Spinal cord (tissue), 10 donors: ENCODE measurements at places on chromosomes 12 and 14. TPM values are rescaled to one million over a fixed set of nuclear protein-coding genes. Genes with fewer than 3 reads are reported as not detected.

DNA sequence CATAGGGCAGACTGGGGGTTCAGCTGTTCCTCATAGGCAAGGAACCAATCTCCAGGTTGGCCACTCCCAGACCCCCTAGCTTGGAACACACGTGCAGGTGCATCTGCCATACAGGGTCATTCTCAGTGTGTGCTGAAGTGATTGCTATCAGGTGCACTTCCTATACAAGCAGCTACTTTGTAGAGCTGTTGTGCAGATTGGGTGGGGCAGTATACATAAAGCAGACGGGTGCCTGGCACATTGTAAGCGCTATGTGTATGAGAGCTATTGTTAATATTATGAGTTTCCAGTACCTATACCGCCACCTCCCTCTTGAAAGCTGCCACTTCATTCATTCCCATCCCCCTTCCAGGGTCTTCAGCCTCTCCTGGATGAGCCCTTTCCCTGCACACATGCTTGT is 17.3 kb downstream of the IRF2BPL start:
- no peaks in the 10 kb centered on the region for H3K27me3 ChIP-seq
- H3K36me3 ChIP-seq = no peaks in the 10 kb centered on the region
- H3K4me1 ChIP-seq = peaks cover 48% of the 10 kb centered on the region
- no peak overlapping the region for H3K27ac ChIP-seq

DNA sequence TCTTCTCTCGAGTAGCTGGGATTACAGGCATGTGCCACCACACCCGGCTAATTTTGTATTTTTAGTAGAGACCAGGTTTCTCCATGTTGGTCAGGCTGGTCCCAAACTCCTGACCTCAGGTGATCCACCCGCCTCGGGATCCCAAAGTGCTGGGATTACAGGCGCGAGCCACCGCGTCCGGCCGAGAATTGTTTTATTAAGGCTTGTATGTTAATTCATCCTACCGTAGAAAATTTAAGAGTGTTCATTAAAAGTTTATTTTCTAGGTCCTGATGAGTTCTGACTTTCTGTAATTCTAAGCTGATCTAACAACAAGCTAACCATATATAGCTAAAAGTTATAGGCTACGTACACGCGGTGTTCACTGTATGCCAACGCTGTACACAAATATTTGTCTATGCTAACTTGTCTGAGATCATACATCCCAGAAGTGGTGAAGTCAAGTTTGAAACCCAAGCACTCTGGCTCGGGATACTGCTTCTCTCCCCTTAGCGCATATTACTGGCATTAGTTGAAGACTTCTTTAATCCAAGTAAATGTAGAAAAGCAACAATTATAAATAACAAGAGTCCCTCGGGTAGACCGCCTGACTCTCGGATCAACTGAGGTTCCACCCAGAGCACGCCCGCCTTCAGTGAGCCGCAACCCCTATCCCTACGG is 570 bp upstream of the MRPS35 start:
- H3K27me3 ChIP-seq = no peaks in the 10 kb centered on the region
- peaks cover 9% of the 10 kb centered on the region for H3K4me1 ChIP-seq
- H3K4me3 ChIP-seq = peak overlapping the region; percentile 98
- no peak for DNase-seq

Gene TSPAN9
- 28.3 TPM for total RNA-seq

DNA sequence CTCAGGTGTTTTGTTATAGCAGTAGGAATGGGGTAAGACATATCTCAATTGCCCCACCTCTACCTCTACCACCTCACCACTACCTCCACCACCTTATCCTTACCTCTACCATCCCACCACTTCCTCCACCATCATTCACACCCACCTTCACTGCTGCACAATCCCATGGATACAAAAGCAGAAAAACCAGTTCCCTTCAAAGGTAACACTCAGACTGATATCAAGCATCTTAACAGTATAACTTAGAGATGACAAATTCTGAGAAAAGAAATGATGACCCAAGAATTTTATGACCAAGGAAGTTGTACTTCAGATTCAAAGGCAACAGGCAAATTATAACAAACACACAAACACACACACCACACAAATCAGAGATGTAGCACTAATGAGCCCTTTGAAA is 189.4 kb downstream of the NUAK1 start:
- H3K27me3 ChIP-seq = no peaks in the 10 kb centered on the region
- H3K27ac ChIP-seq = no peak overlapping the region
- H3K36me3 ChIP-seq = no peaks in the 10 kb centered on the region
- H3K4me3 ChIP-seq = no peak overlapping the region
- DNase-seq = no peak

Gene OTX2
- not detected for total RNA-seq

- no peak overlapping the region for H3K4me3 ChIP-seq
- H3K4me1 ChIP-seq = no peaks in the 10 kb centered on the region
- no peaks in the 10 kb centered on the region for H3K27me3 ChIP-seq
- H3K27ac ChIP-seq = no peak overlapping the region
- peak; percentile 88 for DNase-seq
Measured at GRCh38 chr12:13941258-13942249, 39.8 kb downstream of the GRIN2B start.

DNA sequence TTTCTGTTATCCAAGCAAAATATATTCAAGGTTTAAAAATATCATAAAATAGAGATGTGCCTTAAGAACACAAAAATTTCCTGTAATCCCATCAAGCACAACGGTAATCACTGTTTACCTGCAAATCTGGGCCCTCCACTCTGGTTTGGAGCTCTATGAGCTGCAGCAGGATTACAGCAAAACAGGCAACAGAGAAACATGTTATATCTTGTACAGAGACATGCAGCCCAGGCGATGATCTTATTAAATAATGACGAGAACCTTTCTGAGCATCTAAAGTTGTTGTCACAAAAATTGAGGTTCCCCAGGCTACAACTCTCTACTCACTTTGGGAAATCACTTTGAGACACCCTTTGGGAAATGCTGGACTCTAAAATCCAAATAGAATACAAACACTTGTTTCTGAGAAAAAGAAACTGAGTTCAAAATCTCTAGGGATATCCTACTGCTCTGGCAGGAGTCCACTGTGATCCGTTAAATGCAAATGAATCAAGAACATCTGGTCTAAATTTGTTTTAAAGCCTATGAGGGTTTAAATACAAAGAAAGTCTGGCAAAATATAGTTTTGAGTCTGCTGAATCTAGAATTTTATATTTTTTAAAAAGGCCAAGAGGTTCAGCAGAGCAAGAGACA is 36.3 kb downstream of the STON2 start:
- H3K27me3 ChIP-seq = no peaks in the 10 kb centered on the region
- no peak for DNase-seq
- peak overlapping the region; percentile 42 for H3K27ac ChIP-seq
- H3K36me3 ChIP-seq = peaks cover 2% of the 10 kb centered on the region

Gene DIO2
- total RNA-seq = 3.3 TPM

Gene GSG1
- 0.59 TPM for total RNA-seq

Gene TAS2R43
- total RNA-seq = 10.8 TPM

Gene ABCC9
- total RNA-seq = 41.8 TPM

DNA sequence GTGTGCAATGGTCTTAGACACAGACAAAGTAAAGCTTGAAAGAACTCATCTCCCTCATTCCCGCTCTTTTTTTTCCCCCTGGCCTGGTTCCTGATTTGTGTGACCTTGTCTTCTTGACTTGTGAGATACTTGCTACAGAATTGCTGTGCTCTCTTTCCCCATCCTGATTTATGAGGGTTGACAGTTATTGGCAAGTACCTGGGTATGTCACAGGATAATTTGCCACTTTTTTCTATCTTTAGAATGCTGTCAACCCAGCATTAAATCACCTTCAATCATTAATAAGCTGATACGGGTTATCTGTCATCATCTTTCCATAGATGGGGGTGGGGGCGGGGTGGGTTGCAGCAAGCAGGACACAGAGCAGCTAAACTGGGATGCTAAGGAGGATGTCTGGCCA is 144.4 kb upstream of the PRICKLE1 start:
- no peaks in the 10 kb centered on the region for H3K4me1 ChIP-seq
- H3K36me3 ChIP-seq = no peaks in the 10 kb centered on the region
- no peak overlapping the region for H3K27ac ChIP-seq
- H3K4me3 ChIP-seq = no peak overlapping the region
- no peaks in the 10 kb centered on the region for H3K27me3 ChIP-seq

- H3K36me3 ChIP-seq = no peaks in the 10 kb centered on the region
- H3K4me3 ChIP-seq = no peak overlapping the region
- no peak for DNase-seq
- peaks cover 6% of the 10 kb centered on the region for H3K4me1 ChIP-seq
- no peaks in the 10 kb centered on the region for H3K27me3 ChIP-seq
Measured at GRCh38 chr12:120674097-120674636, 12.8 kb upstream of the MLEC start.

DNA sequence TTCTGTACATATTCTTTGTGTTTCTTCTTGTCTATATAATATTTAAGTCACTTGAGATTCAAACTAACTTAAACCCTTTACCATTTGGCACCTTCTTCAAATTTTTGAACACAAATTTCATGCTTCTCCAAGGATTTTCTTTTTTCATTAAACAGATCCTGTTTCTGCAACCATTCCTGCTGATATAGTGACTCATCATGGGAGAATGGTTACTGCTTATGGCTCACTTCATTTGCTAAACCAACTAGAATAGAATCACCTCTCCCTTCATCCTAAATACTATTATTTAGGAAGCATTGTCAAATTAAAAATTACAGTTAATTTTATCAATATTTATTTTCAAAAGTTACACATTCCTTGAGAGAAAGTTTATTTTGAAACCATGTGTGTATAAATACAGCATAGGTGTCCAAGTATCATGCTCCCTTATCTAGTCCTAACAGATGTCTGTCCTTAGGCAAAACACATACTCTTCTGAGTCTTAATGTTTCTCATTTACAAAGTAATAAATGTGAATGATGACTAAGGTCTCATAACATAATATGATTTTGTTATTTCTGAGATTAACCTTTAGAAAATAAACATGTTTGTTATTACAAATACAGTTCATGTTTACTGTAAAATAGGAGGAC is 40.7 kb downstream of the PLCZ1 start:
- no peak overlapping the region for H3K4me3 ChIP-seq
- no peaks in the 10 kb centered on the region for H3K4me1 ChIP-seq
- DNase-seq = no peak
- no peaks in the 10 kb centered on the region for H3K27me3 ChIP-seq

Gene GUCY2C
- total RNA-seq = not detected

Gene C14orf39
- total RNA-seq = 0.55 TPM

Gene EID3
- total RNA-seq = 5.3 TPM

- peaks cover 21% of the 10 kb centered on the region for H3K36me3 ChIP-seq
- no peaks in the 10 kb centered on the region for H3K27me3 ChIP-seq
- DNase-seq = no peak
- H3K27ac ChIP-seq = no peak overlapping the region
- H3K4me3 ChIP-seq = no peak overlapping the region
Measured at GRCh38 chr14:59331217-59331616, 134.0 kb downstream of the GPR135 start.

GRCh38 chr12:77925536-77926108 is 94.9 kb downstream of the NAV3 start:
- H3K27me3 ChIP-seq = no peaks in the 10 kb centered on the region
- no peak overlapping the region for H3K4me3 ChIP-seq
- H3K36me3 ChIP-seq = no peaks in the 10 kb centered on the region
- H3K27ac ChIP-seq = no peak overlapping the region
- DNase-seq = peak; percentile 61
- H3K4me1 ChIP-seq = no peaks in the 10 kb centered on the region

Gene COQ5
- total RNA-seq = 32.3 TPM

DNA sequence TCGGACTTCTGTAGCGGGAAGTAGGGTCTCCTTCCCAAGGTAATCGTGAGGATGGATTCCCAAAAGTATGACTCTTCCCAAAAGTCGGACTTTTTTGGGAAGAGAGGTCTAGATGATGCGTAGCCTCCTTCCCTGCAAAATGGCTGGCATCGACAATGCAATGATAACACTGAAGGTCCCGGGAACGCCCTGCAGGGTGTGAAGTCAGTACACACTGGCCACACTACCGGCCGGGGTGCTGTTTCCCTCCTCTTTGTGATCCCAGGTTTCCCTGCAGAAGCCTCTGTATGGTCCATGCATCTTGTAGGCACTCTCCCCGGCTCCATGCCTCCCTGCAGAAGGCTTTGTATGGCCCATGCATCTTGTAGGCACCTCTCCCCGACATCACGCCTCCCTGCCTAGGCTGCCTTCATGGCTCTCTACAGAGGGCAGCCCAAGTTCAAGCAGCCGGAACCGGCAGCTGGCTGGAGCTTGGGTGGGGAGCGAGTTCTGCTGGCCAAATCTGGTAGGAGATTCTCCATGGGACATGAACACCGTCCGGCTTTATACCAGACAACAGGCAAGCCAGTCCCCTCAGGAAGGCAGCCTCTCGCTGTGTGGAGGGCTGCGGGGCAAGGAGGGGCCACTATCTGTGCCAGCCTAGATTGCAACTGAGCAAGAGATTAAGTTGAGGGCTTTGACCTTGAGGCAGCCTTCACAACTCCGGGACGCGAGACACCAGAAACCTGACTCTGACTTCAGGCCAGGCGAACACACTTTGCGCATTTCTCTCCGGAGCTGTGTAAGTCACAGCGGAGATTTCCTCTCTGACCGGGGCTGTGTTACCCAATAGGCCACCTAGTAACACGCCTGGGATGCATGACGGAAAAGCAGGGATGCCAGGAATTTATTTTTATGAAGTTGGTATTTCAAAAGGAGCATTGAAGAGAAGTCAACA is 23.5 kb downstream of the FZD10 start:
- no peaks in the 10 kb centered on the region for H3K27me3 ChIP-seq
- H3K27ac ChIP-seq = no peak overlapping the region
- H3K36me3 ChIP-seq = no peaks in the 10 kb centered on the region
- DNase-seq = no peak
- H3K4me3 ChIP-seq = no peak overlapping the region

DNA sequence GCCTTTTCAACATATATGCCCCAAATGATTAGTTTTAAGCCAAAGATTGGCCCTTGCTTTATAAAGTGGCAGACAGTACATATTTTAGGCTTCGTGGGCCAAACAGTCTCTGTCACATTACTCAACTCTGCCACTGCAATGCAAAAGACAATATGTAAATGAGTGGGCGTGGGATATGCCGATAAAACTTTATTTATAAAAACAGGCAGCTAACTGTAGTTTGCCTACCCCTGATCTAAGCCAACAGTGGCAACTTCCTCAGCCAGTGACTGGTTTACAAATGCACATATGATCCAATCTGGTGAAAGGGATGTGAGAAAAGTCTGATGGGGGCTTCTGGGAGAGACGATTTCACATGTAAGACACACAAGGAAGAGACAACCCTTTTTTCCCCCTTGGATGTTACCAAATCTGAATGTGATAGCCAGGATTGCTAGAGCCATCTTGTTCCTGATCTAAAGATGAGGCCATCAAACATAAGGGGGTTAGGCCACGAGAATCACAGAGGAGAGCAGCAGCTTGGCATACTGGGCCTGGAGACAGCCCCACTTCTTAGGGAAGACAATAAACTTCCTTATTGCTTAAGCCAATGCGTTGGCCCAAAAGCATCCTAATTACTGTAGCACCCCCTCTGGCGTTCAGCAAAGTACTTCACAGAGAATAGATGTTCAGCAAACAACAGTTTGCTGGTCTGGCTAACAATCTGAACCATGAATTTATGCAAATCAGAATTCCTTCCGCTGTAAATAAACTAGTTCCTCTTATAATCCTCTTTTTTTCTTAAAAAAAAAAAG is 75.2 kb upstream of the TMCC3 start:
- no peak overlapping the region for H3K27ac ChIP-seq
- no peaks in the 10 kb centered on the region for H3K36me3 ChIP-seq
- no peaks in the 10 kb centered on the region for H3K4me1 ChIP-seq
- no peaks in the 10 kb centered on the region for H3K27me3 ChIP-seq

Gene SERPINA10
- 0.06 TPM for total RNA-seq
